ENCODE measurements at places on chromosomes 5 and 9.

DNA sequence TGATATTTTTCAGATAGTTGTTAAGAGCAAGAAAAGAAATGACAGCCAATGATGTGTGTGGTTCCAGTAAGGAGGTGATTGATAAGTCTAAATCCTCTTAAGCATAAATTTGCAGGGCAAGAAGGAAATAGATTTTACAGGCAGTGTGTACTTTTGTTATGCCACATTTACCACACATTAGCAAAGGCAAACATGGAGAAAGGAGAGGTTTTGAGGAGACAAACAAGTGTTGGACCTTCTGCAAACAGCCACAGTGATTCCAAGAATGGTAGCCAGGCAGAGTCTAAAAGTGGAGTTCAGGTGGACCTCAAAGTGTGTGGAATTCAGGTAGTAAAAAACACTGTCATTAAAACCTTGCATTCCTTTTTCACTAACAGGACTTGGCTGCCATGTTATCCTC, 295.9 kb upstream of the ITGA1 start:
- no peak for DNase-seq

DNA sequence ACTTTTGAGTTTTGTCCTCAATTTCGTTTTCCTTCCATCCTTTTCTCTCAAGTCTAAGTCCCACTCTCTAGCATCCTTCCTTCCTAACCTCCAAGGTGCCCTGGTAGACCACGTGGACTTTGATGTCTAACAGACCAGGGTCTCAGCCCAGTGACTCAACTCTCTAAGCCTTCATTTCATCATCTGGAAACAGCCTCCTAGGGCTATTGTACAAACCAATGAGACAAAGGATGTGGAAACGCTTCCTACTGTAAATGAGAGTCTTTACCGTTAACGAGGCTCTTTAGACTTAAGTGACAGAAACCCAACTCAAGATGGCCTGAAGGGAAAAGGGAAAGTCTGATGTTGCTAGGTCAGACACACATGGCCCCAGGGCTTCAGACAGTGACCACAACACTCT, 49.2 kb upstream of the CPLX2 start:
- no peak for DNase-seq

DNA sequence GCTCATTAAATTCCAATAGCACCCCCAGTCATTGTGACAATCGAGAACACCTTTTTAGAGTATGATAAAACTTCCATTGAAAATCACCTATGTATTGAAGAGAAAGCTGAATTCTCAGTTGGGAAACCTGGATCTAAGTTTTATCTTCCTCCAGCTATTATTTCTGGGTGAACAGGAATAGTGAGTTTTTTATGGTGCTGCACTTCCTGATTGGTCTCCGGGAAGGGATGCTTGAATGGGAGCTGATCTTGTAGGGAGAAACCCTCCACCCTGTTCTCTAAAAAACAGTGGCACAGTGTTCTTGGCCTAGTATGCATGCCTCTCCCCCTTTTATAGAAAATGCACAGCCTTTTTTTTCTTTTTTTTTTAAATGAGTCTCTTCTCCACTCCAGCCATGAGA, 112.2 kb downstream of the ACTBL2 start:
- DNase-seq: no peak

- no peak for DNase-seq
Measured at GRCh38 chr5:42583322-42583721, 160.1 kb downstream of the GHR start.

- no peak for DNase-seq
Measured at GRCh38 chr5:145689235-145689634, 145.9 kb downstream of the PRELID2 start.

- DNase-seq: no peak
Measured at GRCh38 chr5:117077142-117077541, 502.5 kb upstream of the SEMA6A start.

DNA sequence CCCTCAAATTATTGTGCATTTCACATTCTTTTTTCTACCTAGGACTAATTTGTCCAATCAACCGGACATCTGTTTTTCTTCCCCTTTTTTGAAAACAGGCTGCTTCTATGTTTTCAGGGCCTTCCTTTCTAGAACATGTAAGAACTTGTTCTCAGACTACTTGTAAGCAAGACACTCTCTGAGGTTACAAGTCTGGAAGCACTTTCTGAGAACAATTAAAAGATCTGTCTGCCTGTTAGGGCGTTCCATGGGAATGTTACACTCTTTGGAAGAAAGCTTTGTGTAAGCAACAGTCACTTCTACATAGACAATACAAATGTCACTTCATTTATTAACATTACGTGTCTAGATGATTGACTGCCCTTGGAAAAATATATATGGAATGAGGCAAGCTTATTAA, 50.9 kb upstream of the HSPB3 start:
- DNase-seq: no peak

DNA sequence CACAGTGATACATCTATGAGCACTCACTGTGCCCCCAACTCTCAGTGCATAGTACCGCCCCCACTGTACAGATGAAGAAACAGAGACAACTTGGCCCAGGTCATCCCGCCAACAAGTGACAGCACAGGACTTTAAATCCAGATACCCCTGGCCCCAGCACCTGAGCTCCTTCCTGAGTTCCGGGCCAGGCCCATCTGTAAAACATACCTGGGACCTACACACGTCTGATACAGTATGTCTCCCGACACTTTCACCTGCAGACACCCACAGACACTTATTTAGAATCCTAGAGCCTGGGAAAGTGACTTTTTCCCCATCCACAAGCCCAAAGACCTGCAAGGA, 60.8 kb upstream of the SLC25A51 start:
- DNase-seq: no peak

All from stimulated activated CD4-positive, alpha-beta T cell treated with anti-CD3 and anti-CD28 coated beads, TNF-alpha, amount 100 ng/mL, for 1 hour (primary cell).